ENCODE measurements at places on chromosomes 7 and 10.

DNA sequence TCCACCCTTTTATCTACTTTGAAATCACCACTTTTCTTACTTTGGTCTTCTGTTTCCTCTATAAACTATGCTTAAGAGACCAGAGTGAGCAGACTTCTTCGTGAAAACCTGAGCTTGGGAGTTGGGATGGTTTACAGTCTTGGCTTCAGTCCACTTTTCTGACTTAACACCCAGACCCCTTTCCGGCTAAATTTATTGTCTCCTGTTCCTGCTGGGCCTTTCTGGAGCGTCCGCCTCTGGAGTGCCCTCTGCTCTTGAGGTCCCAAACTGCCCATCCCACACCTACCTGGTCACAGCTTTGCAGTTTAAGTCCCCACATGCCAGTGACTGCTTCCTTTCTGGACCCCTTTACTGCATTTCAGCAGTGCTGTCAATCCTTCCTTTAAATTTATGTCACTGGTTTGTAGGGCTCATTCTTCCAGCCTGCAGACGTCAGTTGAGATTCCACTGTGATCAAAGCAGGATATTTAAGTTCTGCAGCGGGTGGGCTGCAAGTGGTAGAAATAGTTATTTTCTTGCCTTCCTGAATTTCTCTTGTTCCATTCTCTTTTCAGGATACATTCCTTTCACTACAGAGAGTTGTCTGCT, 80.3 kb downstream of the KAT6B start:
- no peak for DNase-seq

DNA sequence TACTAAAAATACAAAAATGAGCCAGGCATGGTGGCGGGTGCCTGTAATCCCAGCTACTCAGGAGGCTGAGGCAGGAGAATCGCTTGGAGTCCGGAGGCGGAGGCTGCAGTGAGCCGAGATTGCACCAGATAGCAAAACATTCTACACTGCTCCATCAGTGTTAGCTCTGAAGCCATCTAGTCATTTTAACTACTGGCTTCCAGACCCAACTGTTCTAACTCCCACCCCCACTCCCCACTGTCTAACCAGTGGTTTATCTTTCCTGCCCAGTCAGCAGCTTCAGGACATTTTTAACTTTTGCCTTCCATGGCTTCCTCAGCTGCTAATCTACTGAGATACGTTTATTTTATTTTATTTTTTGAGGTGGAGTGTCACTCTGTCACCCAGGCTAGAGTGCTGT, 6.2 kb upstream of the FRAT1 start:
- no peak for DNase-seq

- DNase-seq = peak; percentile 62
These were observed 80.2 kb downstream of the RBM20 start for GRCh38 chr10:110724116-110724921.

DNA sequence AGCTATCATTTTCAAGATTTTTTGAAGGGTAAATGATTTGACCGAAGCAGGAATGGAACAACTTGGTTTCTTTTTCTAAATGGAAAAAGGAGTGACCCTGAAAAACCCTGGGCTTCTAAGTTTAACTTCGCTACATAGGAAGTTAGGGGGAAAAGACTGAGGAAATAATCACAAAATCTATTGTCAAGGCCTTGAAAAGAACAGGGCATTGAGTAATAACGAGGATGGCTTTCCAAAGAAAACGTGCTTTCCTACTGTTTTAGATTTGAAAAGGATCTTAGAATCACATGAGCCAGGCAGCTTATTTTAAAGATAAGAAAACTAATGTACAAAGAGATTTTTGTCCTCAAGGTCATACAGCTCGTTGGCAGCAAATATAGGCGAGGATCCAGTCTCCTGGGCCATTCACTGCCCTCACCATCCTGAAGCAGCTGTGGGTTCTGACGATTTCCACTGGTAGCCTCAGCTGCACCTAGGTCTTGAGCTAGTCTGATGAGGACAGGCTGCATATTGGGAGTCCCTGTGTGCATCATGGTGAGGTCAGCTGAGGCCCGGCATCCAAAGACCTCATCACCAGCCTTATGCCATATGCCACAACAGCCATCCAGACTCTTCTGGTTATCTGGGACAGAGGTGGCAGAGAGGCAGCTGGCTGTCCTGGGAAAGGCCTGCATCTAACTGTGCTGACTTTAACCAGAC, 384.7 kb upstream of the NRP1 start:
- no peak for DNase-seq

DNA sequence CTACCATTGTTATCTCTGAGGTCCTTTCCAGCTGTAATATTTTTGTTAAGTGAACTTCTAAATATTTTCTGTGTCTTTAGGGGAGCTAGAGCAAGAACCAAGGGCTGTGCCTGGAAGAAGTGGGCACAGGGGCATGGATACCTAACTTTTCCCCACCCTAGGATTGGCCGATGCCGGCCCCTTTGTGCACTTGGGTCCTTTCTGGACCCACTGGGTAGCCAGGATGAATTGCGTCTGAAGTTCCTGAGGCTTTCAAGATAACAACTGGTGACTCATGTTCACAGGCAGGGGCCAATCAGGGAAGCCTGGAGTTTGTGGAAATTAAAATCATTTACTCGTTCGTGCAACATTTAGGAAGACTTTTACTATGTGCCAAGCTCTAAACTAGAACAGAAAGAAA, 758 bp downstream of the DPCD start:
- DNase-seq = no peak

- DNase-seq = no peak
These were observed 730 bp downstream of the LARP4B start for GRCh38 chr10:930625-931325.

GRCh38 chr7:150734254-150734653, 3.0 kb upstream of the GIMAP5 start:
- no peak for DNase-seq

DNA sequence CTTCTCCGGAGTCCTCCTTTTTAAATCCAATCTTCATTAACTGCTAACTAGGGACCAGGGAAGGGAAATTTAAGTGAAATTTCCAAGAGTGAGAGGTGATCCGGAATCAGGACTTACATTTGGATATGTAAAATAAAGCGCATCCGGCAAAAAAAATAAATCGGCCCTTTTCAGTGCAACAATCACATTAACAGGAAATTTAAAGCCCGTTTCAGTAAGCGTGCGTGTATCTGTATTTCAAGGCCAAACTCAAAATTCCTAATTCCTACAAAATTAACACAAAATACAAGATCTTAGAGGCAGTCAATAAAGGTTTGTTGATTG, 771 bp downstream of the DNAJC9 start:
- no peak for DNase-seq

- DNase-seq = no peak
These were observed 182.9 kb downstream of the PFKFB3 start for GRCh38 chr10:6385665-6386064.

GRCh38 chr7:135274495-135275268, 41.0 kb downstream of the STRA8 start:
- DNase-seq = no peak

DNA sequence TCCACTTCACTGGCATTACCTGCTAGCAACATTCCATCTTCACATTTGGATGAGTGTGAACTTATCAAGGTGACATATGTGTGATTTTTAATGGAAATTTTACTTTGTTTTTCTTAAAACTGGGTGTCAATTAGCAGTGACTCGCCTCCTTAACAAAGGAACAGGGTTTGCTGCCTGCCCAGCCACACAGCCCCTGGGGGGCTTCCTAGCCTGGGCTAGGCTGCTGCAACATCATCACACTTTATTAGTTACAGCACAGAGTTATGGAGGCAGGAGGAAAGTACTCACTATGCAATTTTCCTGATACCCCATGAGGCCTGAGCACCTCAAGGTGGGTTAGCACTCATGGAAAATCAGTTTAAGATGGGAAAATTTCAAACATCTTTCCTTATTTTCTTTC, 861.3 kb downstream of the NRG3 start:
- no peak for DNase-seq

- no peak for DNase-seq
These were observed 83.3 kb upstream of the DNAJC1 start for GRCh38 chr10:22086730-22087401.

GRCh38 chr10:11588873-11589574, 22.4 kb downstream of the USP6NL start:
- DNase-seq = no peak

GRCh38 chr7:146053492-146053891, 63.1 kb upstream of the CNTNAP2 start:
- no peak for DNase-seq

Data from coronary artery (tissue), 2 donors.